ENCODE measurements at places on chromosomes 16 and 17. TPM values are rescaled to one million over a fixed set of nuclear protein-coding genes. Genes with fewer than 3 reads are reported as not detected.

WFIKKN2 gene
- 0.69 TPM for total RNA-seq

CCDC144A gene
- total RNA-seq = 10.9 TPM

VMO1 gene
- 5.6 TPM for total RNA-seq

SAP30BP gene
- 71.4 TPM for total RNA-seq

SLC5A11 gene
- total RNA-seq = not detected

GPATCH8 gene
- 40.7 TPM for total RNA-seq

AOC2 gene
- 2.0 TPM for total RNA-seq

KIF2B gene
- not detected for total RNA-seq

SCNN1G gene
- total RNA-seq = 14.8 TPM

DNA sequence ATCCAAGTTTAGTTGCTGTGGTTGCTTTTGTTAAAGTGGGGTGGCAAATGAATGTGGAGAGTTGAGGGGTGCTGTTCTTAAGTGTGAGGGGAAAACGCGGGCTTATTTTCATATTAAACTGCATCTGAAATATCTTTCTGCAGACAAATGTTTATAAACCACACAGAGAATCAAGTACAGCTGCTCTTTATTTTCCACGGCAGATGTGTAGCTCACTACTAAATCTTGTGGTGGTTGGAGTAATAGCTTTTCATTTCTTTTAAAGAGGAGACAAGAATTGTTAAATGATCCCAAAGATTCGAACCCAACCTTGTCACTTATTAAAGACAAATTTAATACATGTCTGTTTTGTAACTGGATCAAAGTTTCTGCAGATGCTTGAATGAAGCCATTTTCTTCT lies 2.1 kb downstream of the CLTC start:
- no peak for DNase-seq

- DNase-seq = no peak
Observed at GRCh38 chr17:48058393-48059124, 10.4 kb downstream of the NFE2L1 start.

GRCh38 chr17:38632334-38632733 lies 26.6 kb upstream of the SRCIN1 start:
- DNase-seq = peak; percentile 10

DNA sequence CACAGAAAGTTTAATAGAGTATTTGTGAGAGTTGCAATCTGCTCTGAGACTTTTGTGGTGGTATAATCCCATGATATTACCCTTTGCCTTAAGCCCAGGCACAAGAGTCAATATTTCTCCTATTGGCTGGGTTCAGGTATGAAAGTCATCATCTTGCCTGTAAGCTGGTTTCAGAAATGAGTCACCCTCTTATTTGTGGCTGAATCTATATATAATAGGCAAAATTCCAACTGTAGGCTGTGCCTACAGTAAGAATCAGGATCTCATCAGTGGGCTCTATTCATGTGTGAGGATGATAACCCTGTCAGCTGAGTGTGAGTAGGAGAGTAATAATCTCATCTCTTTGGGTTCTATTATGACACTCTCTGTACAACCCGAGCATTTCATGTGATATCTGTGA lies 2103.1 kb downstream of the TP53TG3F start:
- no peak for DNase-seq

GRCh38 chr16:67775273-67775672 lies 31.1 kb downstream of the RANBP10 start:
- DNase-seq = no peak

DNA sequence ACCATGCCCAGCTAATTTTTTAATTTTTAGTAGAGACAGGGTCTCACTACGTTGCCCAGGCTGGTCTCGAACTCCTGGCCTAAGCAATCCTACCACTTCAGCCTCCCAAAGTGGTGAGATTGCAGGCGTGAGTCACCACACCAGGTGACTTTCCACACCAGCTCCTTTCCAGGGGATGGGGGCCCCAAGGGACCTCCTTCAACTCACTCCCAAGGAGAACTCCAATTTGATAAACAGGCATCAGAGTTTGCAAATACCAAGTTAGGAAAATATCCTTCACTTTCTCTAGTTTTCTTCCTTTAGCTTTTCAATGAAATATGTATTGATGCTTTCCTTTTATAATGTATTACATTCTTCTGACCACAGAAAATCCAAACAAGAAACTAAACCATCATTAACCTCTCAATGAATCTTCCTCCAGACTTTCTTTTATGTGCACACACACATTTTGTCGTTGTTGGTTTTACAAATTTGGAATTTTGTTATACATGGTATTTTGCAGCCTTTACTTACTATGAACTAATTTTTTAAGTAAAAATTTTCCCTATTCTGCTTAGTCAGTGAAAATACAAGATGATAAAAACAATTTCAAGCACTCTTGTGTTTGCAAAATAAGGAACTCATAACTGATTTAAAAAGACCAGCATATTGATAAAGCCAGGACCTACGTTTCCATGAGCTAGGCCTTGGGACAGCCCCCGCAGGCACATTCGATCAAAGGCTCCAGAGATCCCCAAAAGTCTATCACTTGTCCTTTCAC lies 32.0 kb downstream of the GAS7 start:
- no peak for DNase-seq

GRCh38 chr17:15654886-15655561 lies 29.1 kb downstream of the TRIM16 start:
- DNase-seq = no peak

- no peak for DNase-seq
Observed at GRCh38 chr17:37094391-37094790, 145.6 kb downstream of the AATF start.

DNA sequence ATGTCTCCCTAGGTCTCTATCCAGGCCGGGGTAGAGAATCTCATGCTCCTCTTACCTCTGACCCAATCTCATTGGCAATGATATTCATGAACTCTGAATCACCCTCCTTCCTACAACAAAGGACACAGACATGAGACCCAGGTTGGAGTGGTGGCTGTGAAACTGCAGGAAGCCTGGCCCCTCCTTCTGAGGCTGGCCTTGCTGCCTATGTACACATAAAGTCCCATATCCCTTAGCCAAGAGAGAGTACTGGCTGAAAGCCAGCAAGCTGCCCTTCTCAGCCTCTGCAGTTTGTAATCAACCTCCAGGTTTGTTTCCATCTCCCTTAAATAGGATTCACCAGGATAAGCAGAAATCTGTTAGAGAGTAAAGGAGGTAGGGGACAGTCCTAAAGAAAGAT lies 10.6 kb downstream of the AARSD1 start:
- DNase-seq = no peak

DNA sequence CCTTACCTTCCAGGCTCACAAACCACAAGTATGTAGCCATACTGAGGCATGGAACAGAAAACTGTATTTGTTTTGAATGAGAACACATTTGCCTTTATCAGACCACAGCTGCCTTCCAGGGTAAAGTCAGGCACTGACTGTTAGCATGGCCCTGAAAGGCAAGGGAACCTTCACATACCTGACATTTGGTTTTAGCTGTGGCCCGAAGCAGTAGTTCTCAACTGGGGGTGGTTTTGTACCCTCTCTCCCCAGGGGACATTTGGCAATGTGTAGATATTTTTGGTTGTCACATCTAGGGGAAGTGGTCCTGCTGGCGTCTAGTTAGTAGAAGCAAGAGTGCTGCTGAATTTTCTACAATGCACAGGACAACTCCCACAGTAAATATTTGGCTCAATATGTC lies 9.2 kb downstream of the HERPUD1 start:
- DNase-seq = no peak

GRCh38 chr17:36590082-36590481 lies 1.6 kb upstream of the DHRS11 start:
- no peak for DNase-seq

- no peak for DNase-seq
Observed at GRCh38 chr17:60678118-60678444, 430 bp downstream of the BCAS3 start.

GRCh38 chr17:40284085-40284713 lies 3.5 kb upstream of the CDC6 start:
- DNase-seq = no peak

DNA sequence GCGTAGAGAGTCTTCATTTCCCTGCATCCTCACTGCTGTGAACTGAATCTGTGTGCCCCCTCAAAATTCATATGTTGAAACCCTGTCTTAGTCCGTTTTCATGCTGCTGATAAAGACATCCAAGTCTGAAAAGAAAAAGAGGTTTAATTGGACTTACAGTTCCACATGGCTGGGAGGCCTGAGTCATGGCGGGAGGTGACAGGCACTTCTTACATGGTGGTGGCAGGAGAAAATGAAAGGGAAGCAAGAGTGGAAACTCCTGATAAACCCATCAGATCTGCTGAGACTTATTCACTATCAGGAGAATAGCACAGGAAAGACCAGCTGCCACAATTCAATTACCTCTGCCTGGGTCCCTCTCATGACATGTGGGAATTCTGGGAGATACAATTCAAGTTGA lies 3.1 kb upstream of the CCDC42 start:
- DNase-seq = no peak

DNA sequence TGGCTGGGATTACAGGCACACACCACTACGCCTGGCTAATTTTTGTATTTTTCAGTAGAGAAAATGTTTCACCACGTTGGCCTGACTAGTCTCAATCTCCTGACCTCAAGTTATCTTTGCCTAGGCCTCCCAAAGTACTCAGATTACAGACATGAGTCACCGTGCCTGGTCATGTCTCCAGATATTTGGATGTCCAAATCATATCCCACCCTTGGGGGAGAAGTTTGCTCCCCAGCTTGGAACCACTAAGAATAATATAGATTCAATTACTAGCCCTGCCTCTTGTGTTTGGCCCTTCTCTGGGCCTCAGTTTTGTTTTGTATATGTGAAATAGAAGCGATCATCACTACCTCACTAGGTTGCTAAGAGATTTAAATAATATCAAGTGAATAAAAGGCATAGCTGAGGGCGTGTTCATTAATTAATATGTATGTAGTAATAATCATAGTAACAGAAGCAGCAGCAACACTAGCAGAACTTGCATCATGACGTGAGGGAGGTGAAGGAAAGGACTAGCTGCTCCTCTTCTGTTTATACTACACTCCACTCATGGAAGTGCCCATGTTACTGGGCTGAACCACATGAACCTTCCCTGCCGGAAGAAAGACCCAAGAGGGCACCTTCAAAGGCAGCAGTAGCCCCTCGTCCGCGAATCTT lies 253.6 kb upstream of the XYLT1 start:
- DNase-seq = no peak

- DNase-seq = no peak
Observed at GRCh38 chr17:61878984-61879612, 15.8 kb upstream of the BRIP1 start.

- no peak for DNase-seq
Observed at GRCh38 chr17:77963441-77963840, 4.9 kb downstream of the TNRC6C start.

Data from upper lobe of right lung (tissue), 1 donor.